AG08396 (cell line): ENCODE measurements at places on chromosomes 1 and 21.

DNA sequence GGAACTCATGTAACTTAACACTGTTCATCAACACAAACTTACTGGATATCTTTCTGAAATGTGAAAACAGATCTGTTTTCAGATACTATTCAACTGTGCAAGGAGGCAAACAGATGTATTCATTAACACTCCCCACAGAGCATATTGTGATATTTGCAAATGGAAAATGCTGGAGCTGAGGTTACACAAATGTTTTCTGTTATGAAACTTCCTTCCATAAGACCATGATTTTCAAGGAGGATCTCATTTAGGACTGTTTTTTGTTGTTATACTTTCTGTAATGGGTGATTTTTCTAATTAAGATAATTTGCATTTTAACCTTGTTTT lies 56.1 kb downstream of the GABPA start:
- DNase-seq, result no peak

DNA sequence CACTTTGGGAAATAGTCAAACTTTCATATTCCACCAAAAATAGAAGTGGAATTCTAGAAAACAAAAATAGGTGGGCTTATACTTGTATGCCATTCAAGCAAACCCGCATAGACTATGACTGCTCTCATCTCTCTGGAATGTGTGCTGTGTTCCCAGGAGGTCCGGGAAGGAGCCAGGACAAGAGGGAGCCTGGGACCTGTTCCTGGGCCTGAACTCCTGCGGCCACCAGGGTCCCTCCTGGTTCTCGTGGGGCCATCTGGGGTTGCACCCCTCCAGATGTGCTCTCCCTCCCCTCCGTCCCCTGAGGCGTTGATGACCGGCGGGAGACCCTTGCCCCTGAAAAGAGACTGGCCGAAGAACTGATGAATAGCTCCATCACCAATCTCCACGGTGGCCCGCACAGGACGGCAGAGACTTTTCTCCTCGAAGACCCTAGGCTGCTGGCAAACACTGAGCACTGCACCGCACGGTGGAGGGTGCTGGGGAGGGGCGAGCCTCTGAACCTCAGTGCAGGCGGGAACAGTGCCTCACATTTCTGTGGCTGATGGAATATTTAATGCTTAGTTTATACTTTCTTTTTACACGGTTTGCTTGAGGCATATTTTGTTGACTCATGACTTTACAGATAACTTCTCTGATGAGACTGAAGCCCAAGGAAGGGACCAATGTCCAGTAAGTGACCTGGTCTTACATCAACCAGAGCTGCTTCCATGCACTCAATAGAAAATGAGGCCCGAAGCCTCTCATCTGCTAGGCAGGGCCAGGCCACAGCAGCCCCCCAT lies 9.6 kb upstream of the ADARB1 start:
- DNase-seq, result no peak

GRCh38 chr1:240683576-240683975 lies 71.6 kb upstream of the GREM2 start:
- no peak for DNase-seq

DNA sequence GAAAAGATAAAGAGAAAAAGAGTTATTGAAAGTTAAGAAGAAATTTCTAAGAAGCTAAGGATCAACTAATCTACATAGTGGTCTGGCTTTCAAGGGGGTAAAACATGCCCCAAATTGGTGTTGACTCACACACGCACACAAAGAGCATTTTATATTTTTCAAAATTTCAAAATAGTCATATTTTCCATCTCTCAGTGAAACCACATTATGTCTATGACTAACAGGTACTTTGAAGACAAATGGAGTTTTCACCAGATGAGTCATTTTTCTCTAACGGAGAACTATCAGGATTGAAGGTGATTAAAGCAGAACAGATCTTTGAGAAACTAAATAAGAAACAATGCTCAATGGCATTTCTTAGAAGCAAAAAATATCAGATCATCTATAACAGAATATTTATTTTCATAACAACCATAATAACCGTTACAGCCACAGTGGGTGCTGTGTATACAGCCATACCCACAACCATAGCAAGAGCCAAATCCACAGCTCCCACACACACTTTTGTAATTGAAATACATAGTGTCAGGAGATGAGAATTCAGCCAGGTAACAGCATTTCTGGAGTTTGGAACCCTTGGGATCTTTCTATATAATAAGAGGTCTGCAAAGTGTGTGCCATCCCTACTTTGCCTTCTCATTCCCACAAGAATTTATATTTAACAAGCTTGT lies at the start of gene KRTAP21-3:
Gene KRTAP21-3, minus strand, starts transcription at position 539 of the 671 bp plus-strand sequence. Its CDS starts 18 bp downstream, at position 521.
- DNase-seq, result no peak

- no peak for DNase-seq
Observed at GRCh38 chr1:89259283-89259971, 13.2 kb downstream of the GBP5 start.

DNA sequence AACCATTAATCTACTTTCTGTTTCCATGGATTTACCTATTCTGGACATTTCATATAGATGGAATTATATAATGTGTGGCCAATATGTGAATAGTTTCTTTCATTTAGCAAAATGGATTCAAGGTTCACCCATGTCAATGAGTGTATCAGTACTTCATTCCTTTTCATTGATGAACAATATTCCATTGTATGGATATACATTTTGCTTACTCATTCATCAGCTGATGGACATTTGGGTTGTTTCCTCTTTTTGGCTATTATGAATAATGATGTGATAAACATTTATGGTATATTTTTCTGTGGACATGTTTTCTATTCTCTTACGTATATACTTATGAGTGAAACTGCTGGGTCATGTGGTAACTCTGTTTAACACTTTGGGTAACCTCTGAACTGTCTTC lies 97.8 kb downstream of the SCMH1 start:
- DNase-seq, result no peak

- no peak for DNase-seq
Observed at GRCh38 chr1:53608071-53608470, 130.9 kb downstream of the GLIS1 start.

- peak; percentile 77 for DNase-seq
Observed at GRCh38 chr1:1080122-1080757, 6.1 kb upstream of the RNF223 start.
